ENCODE measurements at places on chromosomes 12 and 14.

GRCh38 chr12:46590991-46591703 is 218.6 kb upstream of the SLC38A2 start:
- DNase-seq: no peak

DNA sequence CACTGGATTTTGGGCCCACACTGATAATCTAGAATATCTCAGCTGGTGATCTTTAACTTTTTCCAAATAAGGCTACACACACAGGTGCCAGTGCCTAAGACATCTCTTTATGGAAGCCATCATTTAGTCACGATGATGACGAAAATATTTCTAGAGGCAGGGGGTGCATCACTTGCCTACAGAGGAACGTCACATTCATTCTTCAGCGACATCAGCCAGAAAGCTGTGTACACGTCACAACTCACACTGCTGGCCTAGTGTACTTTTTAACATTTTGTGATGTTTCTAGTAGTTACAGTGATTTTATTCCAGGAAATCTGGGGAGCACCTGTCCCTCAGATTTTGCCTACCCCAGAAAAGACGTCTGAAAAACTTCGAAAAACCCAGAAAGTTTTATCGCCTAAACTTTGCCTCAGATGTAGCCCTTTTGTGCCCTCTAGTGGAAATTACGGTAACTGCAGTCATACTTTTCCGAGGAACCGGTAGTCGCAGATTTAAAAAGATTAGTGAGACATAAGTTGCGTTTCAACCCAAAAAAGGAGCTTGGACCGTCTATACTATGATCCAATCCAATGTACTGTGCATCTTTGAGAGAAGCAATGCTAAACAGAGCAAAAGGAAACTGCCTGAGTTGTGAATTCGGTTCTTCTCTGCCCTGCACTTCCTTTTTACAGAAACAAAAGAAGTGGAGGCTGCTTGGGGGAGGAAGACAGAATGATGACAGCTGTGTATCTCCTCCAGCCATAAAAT is 64.3 kb upstream of the STON2 start:
- peak; percentile 11 for DNase-seq

DNA sequence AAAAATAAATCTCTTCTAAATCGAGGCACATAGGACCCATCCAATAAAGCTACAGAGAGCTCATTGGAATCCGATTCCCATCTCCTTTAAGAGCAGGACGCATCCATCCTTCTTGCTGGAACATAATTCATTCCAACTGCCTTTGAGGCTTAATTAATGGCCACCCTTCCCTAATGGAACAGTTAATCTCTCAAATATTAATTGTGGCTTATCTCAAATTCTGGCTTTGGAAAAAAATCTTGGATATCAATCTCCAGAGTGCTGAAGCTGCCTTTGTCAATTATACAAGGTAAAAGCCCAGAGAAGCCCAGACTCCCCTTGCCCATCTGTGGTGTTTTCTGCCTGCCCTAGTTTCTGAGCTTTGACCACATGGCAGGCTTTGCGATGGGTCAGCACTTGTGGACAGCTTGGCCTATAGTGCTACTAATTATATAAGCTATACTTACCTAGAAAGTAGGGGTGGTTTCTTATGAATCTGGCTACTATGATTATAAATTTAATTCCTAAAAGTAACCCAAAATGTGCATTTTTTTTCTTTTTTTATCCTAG is 246.3 kb downstream of the NUAK1 start:
- no peak for DNase-seq

GRCh38 chr14:89394972-89395371 is 22.1 kb downstream of the FOXN3 start:
- no peak for DNase-seq

DNA sequence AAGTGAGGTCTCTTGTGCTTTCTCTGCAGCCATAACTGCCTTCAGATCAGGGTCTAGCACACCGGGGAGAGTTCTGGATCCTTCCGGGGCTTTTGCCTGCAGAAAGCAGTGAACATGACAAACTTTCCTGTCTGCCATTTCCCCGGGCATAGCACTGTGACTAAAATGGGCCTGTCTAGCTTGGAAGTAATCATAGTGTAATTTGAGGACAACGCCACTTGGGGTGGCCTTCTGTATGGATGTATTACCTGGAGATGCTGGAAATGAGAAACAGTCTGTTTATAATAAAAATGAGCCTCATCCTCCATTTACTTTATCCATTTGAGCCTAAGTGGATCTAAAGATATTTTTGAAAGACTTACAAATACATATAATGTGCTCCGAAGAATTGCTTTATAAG is 453.7 kb downstream of the VRK1 start:
- no peak for DNase-seq

GRCh38 chr12:6336889-6337853 is 4.7 kb downstream of the TNFRSF1A start:
- DNase-seq: no peak

- DNase-seq: no peak
Observed at GRCh38 chr14:90924621-90925340, 108.6 kb upstream of the TTC7B start.

DNA sequence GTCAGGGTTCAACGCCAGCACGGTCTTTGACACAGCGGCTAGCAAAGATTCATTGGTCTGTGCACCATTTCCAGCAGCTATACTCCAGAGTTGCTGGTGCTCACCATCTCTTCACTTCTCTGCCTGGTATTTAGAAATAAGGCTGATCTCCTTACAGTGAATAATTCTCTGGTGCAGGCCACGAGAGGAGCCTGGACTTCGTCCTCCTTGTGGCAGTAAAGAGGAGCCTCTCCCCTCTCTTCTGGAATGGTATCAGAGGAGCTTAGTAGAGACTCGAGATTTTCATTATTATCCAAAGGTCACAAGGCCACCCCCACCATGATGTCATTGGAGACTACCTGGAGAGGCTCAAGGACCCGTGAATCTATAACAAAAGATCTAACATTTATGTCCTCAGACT is 30.8 kb upstream of the BCL2L14 start:
- DNase-seq: no peak

- DNase-seq: no peak
Observed at GRCh38 chr12:92010853-92011701, 134.6 kb downstream of the BTG1 start.

- DNase-seq: no peak
Observed at GRCh38 chr14:32491416-32492016, 162.4 kb downstream of the AKAP6 start.

- DNase-seq: no peak
Observed at GRCh38 chr12:12086362-12086761, 15.6 kb downstream of the BCL2L14 start.

- DNase-seq: no peak
Observed at GRCh38 chr12:97756066-97756666, 293.6 kb downstream of the RMST start.

GRCh38 chr12:84842406-84843013 is 70.1 kb downstream of the SLC6A15 start:
- DNase-seq: no peak

DNA sequence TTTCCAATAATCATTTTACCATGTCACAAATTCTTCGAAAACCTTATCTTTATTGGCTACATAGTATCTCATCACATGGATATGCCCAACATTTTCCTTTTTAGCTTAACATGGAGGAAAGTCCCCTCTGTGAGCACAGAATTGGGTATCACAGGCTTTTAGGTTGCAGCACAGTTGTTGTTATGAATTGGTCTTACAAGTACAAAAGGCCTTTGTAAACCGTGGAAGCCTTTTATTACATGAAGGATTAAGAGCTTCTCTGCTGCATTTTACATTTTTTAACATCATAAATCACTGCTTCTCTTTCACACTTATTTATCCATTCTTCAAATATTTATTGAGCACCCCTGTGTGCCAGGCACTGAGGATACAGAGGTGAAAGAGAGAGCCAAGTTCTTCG is 26.2 kb downstream of the UBE3B start:
- no peak for DNase-seq

GRCh38 chr14:77286576-77286975 is 15.6 kb upstream of the NGB start:
- no peak for DNase-seq

GRCh38 chr12:70724444-70724843 is 87.2 kb upstream of the PTPRB start:
- no peak for DNase-seq

GRCh38 chr14:70118064-70118463 is 70.7 kb downstream of the SLC8A3 start:
- DNase-seq: no peak

GRCh38 chr14:68458840-68459469 is 333.9 kb downstream of the ZFP36L1 start:
- no peak for DNase-seq

DNA sequence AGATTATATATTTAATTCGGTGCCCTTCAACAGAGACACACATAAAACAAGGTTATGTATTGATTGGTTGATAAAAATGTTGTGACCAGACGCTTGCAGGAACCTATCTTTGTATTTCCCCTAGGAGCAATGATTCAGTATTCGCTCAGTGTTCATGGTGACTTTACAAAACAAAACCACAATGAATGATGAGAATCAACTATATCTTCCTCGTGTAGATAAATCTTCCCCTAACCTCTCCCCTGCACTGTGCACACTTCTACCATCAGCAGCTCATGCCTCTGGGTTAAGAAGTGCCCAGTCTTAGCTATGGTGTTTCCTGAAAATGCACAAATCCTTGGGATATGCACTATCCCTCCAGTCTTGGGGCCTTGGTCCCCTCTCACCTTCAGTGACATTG is 16.3 kb downstream of the RIN3 start:
- no peak for DNase-seq

- peak; percentile 83 for DNase-seq
Observed at GRCh38 chr14:99266181-99267178, 5.5 kb downstream of the BCL11B start.

DNA sequence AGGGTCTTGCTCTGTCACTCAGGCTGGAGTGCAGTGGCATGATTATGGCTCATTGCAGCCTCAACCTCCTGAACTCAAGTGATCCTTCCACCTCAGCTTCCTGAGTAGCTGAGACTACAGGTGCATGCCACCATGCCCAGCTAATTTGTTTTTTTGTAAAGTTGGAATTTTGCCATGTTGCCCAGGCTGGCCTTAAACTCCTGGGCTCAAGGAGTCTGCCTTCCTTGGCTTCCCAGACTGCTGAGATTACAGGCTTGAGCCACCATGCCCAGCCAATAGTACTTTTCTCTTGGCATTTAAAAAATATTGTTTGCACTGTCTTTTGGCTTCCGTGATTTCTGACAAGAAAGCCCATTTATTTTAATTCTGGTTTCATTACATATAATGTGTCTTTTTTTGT is 61.3 kb downstream of the DIP2B start:
- no peak for DNase-seq

GRCh38 chr12:128843538-128843937 is 9.7 kb upstream of the GLT1D1 start:
- no peak for DNase-seq

DNA sequence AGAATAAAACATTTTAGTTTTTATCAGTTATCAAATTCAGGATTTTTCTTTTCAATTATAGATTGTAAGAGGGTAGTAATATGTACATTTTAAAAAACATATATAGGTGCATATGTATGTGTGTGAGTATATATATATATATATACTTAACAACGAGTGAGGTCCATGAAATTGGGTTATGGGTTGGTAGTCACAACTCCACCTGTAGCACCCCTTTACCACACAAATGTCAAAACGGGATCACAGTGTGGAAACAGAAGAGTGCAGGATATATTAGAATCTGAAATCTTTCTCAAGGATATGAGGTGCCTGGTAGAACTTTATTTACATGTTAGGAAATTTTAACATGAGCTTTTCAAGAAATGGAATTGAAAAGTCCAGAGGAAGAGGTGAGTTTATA is 31.3 kb downstream of the MIA2 start:
- no peak for DNase-seq

GRCh38 chr12:68984796-68985573 is 52.0 kb upstream of the CPM start:
- DNase-seq: no peak

DNA sequence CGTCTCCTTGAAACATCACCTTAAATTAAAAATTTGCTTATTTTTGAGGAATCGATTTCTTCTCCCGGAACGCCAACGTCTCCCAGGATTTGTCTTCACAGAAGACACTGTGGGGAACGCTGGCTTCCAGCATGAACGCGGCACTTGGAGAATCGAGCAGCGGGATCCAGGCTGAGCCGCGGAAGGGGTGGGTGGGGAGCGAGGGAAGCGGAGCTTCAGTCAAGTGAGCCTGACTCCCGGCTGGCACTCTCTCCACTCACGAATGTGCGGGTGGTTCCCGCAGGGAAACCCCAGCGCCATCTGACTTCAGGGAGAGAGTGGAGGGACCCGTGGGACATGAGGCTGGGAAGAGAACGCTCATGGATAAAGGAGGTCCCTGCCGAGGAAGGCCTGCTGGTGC is 506.0 kb upstream of the TMEM132C start:
- DNase-seq: no peak

GRCh38 chr12:68932961-68933893 is at the start of gene CPM:
TSS of gene CPM (minus strand) at chr12:68933171. CDS start at chr12:68932837, 334 bp downstream.
- DNase-seq: peak; percentile 58

DNA sequence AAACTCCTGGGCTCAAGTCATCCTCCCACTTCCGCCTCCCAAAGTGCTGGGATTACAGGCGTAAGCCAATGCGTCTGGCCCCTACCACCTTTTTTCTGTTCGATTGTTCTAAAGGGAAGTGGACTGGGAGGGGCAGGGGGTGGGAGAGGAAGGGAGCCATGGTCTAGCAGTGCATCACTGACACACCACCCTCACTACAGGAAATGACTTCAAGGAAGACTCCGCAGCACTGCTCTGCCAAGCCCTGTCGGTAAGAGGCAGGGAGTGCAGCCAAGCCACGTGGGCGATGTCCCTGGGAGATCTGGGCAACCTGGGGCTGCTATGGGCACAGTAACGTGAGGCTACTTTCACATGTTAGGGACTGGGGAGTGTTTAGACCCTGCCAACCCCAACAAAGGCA is 18.0 kb downstream of the LRRC74A start:
- DNase-seq: peak; percentile 60

- DNase-seq: no peak
Observed at GRCh38 chr12:76713130-76713529, 50.8 kb upstream of the ZDHHC17 start.

- DNase-seq: no peak
Observed at GRCh38 chr14:77965919-77966435, 166.1 kb downstream of the ADCK1 start.

- no peak for DNase-seq
Observed at GRCh38 chr14:89408907-89409700, 7.9 kb downstream of the FOXN3 start.
